ENCODE measurements at places on chromosomes 6 and 20.

- DNase-seq = no peak
Measured at GRCh38 chr20:21583486-21584168, 69.8 kb upstream of the NKX2-2 start.

DNA sequence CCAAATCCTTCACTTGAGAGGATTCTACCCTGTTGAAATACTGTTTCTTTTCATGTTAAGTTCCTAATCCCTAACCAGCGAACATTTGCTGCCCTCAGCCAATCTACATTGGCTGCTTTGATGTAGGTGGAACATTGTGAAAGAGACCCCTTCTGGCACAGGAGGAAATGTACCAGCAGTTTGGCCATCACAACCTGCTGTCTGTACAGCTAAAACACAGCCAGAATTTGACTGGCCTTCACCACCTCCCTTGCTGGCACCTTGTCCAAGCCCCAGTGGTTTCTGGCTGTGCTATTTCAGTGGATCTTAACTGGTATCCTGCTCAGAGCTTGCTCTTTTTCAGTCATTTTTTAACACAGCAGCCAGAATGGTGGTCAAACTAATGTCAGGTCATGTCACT, 202.1 kb upstream of the EPHA7 start:
- no peak for DNase-seq

- DNase-seq = no peak
Measured at GRCh38 chr6:143689852-143690251, 12.1 kb downstream of the PHACTR2 start.

GRCh38 chr6:123430970-123431369, 205.8 kb downstream of the TRDN start:
- DNase-seq = no peak

- no peak for DNase-seq
Measured at GRCh38 chr6:139853302-139853992, 479.0 kb upstream of the CITED2 start.

DNA sequence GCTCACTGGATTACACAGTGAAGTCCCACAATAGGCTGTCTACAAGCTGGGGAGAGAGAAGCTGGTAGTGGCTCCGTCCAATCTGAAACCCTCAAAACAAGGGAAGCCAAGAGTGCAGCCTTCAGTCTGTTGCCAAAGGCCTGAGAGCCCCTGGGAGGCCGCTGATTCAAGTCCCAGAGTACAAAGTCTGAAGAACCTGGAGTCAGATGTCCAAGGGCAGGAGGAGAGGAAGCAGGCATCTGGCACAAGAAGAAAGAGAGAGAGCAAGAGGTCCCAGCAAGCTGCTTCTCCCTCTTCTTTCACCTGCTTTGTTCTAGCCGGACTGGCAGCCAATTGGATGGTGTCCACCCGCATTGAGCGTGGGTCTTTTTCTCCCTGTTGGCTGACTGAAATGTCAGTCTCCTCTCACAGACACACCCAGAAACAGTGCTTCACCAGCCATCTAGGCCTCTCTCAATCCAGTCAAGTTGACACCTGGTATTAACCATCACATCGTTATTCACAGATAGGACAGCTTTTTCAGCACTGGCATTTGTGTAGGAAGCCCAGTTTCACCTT, 51.2 kb downstream of the CRYBG1 start:
- DNase-seq = no peak

DNA sequence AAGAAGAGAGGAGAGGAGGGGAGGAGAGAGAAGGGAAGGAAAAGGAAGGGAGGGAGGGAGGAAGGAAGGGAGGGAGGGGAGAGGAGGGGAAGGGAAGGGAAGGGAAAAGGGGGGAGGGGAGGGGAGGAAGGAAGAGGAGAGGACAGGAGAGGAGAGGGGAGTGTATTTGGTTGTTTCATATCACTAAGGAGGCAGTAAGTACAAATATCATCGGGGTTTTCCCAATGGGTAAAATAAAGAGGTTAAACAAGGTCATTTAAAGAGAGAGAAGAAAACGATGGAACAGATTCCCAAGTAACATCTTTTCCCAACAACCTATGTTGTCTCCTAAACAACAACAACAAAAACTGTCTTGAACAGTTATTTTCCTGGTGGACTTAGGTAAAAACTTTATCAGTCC, 43.6 kb downstream of the MBOAT1 start:
- DNase-seq = no peak

DNA sequence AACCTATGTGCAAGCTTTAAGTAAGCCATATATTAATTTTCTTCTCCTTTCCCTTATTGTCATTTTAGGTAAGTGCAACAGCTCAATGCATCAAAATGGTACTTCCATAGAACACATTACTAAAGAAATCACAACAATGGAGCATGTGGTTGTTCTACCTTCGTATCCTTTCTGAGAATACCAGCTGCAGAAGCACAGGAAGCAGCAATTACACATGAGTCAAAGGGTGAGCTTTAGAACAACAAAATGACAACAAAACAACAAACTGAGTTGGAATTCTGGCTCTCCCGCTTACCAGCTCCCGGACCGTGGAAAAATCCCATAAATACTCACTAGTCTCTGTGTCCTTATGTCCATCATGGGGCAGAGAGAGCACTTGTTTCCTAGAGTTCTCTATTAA, 108.9 kb downstream of the BCAS1 start:
- no peak for DNase-seq

DNA sequence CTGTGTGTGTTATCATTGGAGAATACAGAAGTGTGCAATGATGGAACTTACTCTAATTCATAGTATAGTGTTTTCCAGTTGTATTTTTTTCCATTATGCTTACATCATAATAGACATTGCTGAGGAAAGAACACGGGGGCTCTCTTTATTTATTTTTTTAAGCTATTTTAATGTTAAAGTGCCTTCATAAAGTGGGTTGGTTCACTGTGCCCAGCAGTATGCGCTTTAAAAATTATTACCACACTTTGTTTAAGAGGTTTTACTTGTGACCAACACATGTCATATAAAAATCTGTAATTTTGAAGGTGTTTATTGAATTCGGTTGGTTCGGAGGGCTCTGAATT, 215.8 kb downstream of the TMEM242 start:
- DNase-seq = no peak

DNA sequence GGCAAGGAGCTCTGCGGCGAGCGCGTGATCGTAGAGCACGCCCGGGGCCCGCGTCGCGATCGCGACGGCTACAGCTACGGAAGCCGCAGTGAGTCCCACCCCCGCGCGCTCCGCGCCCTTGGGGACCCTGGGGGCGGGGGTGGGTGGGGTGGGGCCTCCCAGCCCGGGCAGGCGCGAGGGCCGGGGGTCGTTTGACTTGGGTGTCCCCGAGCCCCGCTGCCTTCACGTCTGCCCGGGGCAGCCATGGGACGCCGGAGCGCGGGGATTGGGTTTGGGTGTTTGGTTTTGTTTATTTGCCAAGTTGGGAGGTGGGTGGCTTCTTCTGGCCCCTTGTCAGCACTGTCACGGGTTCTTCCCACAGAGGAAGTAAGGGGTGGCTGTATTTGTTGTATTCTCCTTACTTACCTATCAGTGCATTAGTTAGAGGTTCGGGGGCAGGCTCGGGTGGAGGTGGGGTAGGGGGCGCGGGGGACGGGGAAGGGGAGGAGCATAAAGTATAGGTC, 777 bp downstream of the SRSF6 start:
- DNase-seq = no peak

DNA sequence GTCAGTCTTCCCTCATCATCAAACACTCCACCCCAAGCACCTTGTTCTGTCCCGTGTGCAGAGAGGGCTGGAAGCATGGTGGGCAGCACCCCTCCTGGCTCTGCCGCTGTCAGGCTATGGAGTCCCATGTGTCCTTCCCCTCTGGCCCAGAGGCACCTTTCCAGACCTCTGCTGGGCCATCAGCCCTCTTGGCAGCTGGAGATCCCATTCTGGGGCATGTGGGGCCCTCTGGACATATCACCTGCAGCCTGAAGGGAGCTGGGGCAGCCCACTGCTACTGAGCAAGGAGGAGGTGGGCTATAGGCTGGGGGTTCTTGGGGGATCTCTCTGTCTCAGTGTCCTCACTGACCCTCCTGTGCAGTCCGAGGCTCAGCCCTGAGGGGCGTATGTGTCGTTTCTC, 42.2 kb downstream of the SUN5 start:
- DNase-seq = no peak

DNA sequence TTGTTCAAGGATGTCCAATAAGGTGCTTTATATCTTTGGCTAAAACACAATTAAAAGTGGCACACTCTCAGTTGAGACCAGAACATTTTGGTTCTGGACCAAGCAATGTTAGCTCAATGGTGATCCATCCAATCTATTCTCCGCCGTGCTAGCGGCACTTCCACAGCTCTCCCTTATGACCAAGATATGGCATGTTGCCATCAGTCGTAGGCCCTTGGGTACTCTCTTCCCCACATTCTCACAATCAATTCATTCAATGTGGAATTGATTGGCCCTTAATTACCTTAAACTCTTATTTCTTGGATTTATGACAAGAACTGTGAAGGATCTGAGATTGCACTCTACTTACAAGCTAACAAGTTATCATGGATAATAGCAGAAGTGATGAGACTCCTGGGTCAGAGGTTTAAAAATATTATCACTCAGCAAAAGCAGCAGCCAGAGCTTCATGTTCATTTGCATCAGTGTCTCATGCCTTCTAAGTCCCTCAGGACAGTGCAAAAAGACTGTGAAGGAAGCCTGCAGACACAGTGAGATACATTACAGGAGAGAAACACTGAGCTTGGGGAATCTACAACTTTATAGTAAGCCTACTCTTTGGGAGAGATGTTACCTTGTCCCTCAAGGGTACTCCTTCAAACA, 80.0 kb upstream of the ARG1 start:
- DNase-seq = no peak

DNA sequence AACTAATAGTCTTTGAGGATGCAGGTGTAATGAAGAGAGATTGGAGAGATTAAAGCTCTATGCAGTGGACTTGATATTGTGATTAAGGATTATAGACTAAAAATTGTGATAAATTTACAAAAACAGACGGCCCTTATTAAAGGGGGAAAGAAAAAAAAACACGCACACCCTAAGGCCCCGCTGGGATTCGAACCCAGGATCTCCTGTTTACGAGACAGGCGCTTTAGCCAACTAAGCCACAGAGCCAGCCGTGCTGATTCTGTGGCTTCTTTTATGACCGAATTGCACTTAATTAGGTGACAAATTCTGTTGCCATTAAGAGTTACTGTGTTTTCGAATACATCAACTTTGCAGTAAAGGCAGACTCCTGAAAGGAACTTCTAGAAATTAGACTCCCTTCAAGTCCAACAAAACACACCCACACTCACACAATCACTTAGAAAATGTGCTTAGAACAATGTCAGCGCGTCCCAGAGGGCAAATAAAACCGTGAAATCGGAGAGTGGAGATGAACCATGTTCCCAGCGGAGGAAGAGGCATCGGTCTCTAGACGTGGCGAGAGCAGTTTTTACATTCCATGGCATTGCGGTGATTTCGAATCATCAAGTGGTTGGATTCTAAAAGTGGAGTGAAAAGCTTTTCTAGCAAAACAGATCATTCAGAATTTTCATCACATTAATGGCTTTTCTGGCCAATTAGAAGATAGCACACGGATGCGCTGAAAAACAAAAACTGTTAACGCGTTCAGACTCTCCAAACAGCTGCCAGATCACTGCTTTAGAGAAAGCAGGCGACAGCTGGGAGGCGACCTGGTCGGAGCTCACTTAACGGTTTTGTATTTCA, 122.6 kb downstream of the GPX5 start:
- peak; percentile 53 for DNase-seq

DNA sequence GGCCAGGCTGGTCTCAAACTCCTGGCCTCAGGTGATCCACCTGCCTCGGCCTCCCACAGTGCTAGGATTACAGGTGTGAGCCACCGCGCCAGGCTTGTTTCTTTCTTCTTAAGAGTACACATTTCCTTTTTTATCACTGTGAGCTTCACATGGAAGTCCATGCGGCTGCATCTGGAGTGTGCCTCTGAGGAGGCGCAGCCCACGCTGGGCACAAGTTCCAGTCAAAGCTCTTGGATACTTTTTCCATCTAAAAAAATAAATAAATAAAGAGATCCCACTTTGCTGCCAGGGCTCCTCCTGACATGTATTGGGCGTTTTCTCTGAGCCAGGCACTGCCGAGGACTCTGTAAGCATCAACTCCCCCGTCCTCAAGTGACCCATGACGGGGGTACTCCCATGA, 123.0 kb downstream of the PREX1 start:
- no peak for DNase-seq

- no peak for DNase-seq
Measured at GRCh38 chr6:79170959-79171358, 63.5 kb downstream of the HMGN3 start.

GRCh38 chr6:98124171-98124570, 710.2 kb upstream of the POU3F2 start:
- DNase-seq = no peak

- peak; percentile 73 for DNase-seq
Measured at GRCh38 chr6:33856655-33857054, 52.9 kb upstream of the MLN start.

GRCh38 chr6:89098461-89098860, 17.9 kb downstream of the PNRC1 start:
- DNase-seq = no peak
